ENCODE measurements at places on chromosomes 7 and 10.
A peak's percentile ranks its signal among the peaks of the same experiment; 100 is the strongest.

GRCh38 chr10:89076120-89076519 is 85.5 kb downstream of the FAS start:
- no peak for DNase-seq

GRCh38 chr7:151520419-151521261 is 945 bp upstream of the RHEB start:
- no peak for DNase-seq

DNA sequence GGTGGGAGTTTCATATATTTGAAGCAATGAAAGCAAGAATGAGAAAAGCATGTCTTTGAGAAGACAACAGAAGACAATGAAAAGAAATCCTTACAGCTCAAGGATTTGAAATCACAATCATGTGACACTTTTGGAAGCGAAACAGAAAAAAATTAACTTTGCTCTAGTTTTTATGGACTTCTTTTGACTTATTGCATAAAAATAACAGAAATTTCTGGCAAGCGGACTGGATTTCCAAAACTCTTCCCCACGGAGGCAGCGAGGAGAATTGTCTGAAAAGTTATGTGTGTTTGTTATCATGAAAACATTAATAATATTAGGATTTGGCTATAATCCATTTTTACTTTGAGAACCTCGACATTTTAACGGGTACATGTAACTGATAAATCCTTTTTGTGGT is 223.3 kb downstream of the LRMDA start:
- no peak for DNase-seq

DNA sequence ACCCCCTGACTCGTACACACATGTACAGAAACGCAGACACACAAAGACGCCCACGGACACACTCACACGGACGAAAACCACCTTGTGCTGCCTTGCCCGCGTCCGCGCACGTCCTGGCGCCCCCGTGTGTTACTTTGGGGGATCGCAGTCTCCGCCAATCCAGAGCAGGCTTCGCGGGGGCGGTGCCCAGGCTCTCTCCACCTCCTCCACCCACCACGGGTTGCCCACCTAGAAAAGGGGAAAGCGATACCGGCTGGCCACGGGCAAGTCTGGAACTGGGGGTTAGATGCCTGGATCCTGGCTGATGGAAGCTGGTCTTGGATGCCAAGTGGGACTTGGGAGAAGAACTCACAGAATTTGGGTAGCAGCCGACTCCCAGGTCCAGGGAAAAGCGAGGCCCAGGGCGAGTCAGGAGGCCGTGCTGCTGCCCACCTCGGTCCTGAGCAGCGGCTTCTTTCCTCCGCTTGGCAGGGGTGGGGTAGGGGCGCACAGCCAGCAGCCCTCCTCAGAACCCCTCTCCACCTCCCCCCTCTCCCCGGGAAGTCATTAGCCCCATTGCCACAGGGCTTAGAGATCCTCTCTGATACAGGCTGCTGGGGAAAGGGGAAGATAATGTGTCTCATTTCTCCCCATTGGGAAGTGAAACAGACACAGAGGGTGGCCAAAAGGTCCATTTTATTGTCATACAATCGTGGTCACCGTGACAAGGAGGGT is 4.6 kb upstream of the VGF start:
- DNase-seq, result peak; percentile 72

DNA sequence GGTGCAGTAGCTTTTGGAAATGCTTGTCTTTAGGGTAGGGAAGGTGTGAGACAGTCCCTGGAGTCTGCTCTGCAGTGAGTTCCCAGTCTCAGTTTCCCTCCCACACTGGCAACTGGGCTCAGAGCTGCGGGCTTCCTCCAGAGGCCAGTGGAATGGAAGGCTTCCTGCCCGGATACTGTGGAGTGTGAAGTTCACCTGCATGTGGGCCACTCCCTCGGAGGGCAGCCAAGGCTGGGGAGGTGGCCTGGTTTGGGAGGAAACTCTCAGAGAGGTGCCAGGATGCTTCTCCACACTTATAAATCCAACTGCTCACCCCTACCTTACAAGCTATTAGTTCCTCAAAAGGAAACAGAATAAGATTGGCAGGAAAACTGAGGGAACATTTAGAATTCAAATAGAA is 18.1 kb upstream of the UBE2H start:
- no peak for DNase-seq

DNA sequence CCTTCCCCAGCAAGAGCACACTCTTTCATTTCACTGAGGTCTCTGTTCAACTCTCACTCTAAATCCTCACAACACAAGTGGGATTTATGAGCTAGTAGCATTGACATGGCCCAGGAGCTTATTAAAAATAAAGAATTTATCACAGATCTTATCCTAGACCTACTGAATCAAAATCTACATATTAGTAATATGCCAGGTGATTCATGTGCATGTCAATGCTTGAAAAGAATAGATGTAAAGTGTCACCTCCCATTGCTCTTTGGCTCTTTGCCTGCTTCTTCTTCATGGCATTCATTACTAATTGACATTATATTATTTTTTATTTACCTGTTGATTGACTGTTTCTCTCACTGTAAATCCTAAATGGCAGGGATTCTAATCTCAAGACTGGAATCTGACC is 459.2 kb upstream of the LRRTM3 start:
- no peak for DNase-seq

GRCh38 chr10:82861889-82862288 is 986.9 kb downstream of the NRG3 start:
- no peak for DNase-seq

- DNase-seq, result no peak
Measured at GRCh38 chr7:68472688-68473087, 1125.6 kb upstream of the AUTS2 start.

DNA sequence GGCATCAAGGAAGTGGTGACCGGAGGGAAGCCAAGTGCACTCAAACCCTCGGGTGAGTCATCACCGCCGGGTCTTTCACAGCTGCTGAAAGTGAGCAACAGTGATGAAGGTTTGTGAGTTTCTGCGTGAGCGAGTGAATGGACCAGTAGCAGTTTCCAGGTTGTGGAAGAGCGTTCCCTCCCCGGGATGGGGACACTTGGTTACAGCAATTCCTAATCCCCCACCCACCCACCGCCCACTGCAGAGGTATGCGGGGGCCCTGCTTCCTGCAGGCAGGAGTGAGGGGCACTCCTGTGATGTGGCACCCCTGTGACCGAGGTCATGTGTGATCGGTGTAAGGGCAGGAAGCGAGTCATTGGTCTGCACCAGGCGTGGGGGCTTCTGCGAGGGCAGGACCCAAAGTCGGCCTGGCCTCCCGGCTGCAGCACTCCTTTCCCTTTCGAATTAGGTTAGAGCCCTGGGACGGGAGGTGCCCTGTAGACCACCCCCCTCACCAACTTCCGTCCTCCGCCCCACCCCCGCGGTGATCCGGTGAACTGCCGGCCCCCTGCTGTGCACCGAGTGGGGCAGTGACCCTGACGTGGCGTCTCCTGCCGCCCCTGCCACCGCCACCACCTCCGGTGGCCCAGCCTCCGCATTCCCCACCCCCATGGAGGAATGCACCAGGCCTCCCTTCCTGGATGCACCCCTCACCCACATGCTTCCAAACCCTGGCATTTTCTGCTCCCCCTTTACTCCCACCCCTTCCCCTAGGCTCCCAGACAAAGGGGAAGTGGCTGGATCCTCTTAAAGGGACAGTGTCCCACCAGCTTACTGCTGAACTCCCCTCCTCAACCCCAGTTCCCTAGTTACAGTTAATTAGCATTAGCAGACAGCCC is 10.9 kb downstream of the LIMK1 start:
- peak; percentile 71 for DNase-seq

DNA sequence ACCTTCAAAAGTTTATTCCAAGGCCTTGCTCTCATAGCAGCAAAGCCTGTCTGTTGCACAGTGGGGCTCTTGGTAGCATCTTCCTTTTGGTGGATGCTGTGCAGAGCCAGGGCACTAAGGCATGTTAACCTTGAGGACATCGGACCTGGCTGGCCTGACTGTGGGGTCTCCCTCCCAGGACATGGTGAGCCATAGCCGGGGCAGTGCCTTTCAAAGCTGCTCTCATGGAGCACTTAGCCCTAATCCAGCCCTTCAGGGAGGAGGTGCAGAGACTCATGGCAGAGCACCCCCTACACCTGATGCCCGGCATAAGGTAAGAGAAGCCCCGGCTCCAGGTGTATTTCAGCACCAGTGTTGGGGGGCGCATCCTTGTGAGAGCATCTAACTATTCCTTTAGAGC is 941.4 kb upstream of the ZNF722 start:
- no peak for DNase-seq

- no peak for DNase-seq
Measured at GRCh38 chr7:151431768-151432311, 8.1 kb downstream of the CRYGN start.

- DNase-seq, result no peak
Measured at GRCh38 chr10:42553064-42553407, 85.3 kb downstream of the ZNF33B start.

DNA sequence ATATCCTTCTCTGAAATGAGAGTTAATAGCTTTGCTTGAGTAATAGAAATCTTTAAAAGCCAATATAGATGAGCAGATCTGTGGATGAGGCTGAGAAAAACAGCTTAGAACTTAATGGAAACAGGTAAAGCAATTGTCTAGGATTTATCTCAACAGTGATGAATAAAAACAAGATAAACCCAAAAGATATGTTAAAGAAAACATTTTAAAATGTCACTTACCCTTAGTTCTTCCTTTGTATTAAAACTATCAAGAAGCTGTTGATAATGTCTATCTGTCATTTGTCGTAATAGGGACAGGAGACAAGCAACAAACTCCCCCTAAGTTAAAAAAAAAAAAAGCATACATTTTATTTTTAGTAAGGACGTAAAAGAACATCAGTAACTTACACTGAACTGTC is 272.1 kb upstream of the IMMP2L start:
- DNase-seq, result no peak

- no peak for DNase-seq
Measured at GRCh38 chr7:157432541-157432956, 95.7 kb downstream of the DNAJB6 start.

DNA sequence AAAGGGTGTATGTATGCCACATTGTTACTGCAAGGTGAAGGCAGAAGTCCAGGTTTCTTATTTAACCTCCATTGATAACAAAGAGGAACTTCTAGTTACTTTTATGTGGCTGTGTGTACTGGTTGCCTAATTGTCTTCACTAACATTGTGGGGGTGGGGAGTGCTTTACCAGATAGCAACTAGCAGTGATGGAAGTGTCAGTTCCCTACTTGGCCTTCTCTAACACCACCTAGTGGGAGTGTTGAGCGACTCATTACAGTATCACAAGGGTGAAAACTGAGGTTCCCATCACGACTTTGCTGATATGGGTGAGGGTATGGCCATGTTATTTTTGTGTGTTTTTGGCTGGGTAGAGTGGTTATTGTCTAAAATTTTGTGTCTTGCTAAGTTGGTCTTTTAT is 274.4 kb downstream of the THSD7A start:
- DNase-seq, result peak; percentile 5

GRCh38 chr7:2944739-2945138 is 98.9 kb downstream of the CARD11 start:
- DNase-seq, result no peak

DNA sequence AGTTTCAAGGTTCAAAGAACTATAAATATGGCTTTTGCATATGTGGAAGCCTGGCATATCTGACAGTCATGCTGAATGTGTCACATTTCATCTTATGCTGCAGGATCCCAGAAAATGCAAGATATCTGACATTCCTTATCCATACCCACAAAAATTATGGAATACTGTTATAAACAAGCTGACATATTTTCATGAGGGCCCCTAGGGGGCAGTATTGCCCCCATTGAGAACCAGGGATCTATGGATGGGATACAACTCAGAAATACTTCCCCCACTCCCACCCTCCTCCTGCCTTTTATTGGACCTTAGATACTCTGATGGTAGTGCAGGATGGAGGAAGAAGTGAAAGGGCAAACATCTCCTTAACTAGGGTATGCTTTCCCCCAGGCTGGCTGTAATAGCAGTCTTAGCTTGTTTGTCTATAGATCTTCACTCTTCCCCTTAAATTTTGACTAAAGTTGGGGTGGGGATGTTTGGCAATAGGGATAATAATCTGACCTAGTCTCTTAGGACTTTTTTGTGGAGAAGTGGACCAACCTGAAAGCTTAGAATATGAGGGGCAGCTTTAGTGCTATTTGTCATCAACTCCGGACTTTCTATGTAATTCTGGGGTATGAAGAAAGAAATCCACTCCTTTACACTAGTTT is 3.5 kb upstream of the GNGT1 start:
- DNase-seq, result no peak

- DNase-seq, result no peak
Measured at GRCh38 chr10:97463363-97464132, 17.6 kb downstream of the ZDHHC16 start.

GRCh38 chr7:28587211-28587610 is 174.9 kb downstream of the CREB5 start:
- no peak for DNase-seq

GRCh38 chr10:90089719-90090118 is 388.3 kb downstream of the KIF20B start:
- DNase-seq, result no peak

- DNase-seq, result no peak
Measured at GRCh38 chr10:52752801-52753445, 19.7 kb downstream of the MBL2 start.

DNA sequence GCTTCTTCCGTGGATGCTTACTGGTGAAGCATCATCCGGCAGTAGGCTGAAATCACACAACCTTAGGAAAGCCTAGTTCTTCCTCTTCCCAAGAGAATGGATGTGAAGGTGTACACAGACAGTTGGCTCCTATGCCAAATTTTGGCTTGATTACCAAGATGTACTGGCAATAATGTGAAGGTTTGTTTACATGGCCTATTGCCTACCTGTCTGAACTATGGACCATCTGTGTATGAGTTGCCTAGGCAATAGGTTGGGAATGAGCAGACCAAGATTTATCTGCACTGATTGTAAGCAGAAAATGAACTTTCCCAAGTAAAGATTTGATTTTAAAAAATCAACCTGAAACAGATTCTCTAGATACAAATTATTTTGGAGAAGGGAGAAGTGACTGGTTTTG is 325.9 kb upstream of the SORCS1 start:
- DNase-seq, result no peak

- DNase-seq, result peak; percentile 48
Measured at GRCh38 chr7:22110227-22110839, 164.6 kb upstream of the CDCA7L start.

- DNase-seq, result no peak
Measured at GRCh38 chr10:63266391-63267316, 133.5 kb downstream of the NRBF2 start.

GRCh38 chr10:67107670-67108069 is 181.8 kb downstream of the LRRTM3 start:
- no peak for DNase-seq

- DNase-seq, result no peak
Measured at GRCh38 chr10:12720217-12720981, 281.1 kb downstream of the CCDC3 start.

GRCh38 chr7:128059143-128059988 is 28.1 kb upstream of the LRRC4 start:
- no peak for DNase-seq

- DNase-seq, result peak; percentile 22
Measured at GRCh38 chr7:87474533-87475358, 734 bp downstream of the ABCB4 start.

DNA sequence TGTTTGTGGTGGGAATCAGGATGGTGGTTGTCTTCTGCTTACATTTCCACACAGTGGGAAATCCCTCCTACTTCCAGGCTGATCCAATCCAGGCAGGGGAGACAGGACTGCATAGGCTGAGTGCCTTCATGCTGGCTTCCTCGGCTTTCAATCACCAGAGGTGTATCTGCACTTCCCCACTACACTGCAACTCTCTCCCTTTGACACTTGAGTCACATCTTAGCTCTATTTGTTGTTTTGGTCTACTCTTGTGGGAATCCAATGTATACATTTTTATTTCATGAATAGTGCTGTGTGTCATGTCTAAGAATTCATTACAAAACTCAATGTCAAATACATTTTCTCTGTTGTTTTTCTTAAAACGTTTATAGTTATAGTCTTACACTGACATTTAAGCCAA is 735.6 kb downstream of the XPNPEP1 start:
- DNase-seq, result no peak

All from GM12891 (cell line).